NCI-H1694 treated with DMSO at 0.1 percent for 48 hours (cell line): ENCODE measurements at places on chromosomes 1 and 21.

- DNase-seq = no peak
Measured at GRCh38 chr1:150161747-150162581, 12.2 kb downstream of the PLEKHO1 start.

DNA sequence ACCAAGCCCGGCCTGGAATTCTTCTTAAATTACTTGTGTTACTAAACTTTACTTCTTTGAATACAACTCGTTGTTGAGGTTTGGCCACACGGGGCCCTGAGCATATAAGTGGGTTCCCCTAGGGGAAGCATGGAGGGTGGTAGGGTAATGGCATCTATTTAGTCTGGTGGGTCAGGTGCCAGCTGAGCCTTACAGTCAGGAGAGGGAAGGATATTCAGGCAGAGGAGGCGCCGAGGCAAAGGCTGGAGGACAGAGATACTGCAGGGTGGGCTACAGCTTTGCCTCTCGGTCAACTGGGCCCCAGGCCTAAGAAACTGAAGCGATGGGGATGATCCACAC lies 424 bp upstream of the NECAP2 start:
- no peak for DNase-seq

GRCh38 chr1:167121375-167122120 lies 27.7 kb downstream of the STYXL2 start:
- no peak for DNase-seq

DNA sequence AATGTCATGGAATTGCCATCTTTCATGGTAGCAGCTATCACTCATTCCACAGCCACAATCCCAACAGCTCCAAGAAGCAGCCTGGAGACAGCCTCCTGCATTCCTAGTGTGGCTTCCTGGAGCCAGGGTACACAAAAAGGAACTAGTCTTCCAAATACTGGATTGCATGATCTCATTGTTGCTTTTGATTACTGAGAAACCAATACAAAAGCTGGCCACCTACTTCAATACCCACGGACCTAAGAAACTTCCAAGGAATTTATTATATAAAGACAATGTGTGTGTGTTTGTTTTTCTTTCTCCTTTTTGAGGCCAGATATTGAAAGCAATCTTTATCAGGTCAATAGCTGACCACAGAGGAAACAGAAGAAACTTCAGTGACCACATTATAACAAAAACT lies 25.6 kb downstream of the CEP170 start:
- no peak for DNase-seq

DNA sequence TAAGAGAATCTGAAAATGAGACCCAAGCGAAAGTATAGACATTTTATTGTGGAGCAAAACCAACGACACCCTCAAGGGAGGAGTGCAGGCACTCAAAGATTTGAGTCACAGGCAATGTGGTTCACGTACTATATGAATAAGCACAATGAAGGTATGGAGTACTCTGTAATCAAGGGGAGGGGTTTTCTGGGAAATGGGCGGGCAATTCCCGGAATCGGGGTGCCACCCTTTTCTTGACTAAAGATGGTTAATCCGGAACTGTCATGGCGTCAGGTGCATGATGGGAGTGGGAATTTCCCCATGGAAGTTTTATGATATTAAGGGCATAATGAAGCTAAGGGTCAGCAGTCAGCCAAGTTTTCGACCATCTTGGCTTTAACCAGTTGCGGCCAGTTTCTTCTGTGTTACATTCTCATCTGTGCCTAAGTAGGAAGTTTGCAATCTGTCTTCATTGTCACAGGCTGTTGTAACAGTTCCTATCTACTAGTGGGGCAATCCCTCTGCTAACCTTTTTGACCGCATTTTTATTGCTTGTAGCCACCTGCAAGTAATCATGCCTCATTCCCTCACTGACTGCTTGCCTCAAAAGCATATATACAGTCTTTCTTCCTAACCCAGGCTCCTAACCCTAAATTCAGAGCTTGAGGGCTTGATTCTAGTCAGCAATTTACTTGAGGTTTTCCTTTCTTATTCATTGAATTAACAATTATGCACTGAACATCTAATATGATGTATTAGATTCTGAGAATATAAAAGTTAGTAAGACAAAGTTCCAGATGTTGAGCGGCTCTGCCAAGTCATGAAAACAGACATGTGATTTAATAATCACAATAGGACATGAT lies 775 bp upstream of the AIM2 start:
- DNase-seq = no peak

GRCh38 chr1:53545663-53546408 lies 86.6 kb downstream of the DMRTB1 start:
- DNase-seq = peak; percentile 82

GRCh38 chr1:211623515-211623914 lies 44.6 kb upstream of the SLC30A1 start:
- no peak for DNase-seq

DNA sequence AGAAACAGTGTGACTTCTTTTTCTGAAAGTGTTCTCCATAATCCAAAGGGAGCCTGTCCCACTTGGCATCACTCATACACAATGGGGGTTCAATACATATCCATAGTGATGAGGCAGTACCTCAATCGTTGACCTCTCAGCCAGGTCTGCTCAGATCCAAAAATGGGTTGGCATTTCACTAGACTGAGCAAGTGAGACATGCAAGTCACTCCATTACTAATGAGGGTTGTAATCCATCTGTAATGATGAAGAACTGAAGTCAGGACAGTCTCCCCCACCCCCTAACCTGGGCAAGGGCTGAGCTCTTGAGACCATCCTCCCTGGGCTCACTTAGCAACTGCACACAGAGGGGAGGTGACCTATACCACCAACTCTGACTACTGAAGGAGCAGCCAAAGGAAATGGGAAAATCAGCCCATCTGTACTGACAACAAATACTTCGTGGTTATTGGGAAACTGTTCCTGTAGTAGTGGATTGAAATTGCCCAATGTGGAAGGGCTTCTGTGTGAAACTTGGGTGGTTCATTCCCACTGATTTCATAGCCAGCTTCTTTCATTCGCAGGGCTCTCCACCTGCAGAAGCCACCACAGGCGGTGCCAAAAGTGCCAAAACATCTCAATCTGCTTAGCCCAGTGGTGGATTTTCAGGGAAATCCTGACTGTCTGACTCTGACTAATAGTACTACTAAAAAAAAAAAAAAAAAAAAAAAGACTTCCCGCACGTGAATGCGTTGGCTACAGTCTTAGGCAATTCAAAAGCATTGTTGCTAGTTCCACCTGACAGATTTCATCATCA lies 5.0 kb downstream of the NGF start:
- no peak for DNase-seq

GRCh38 chr1:153697191-153698019 lies 18.9 kb downstream of the NPR1 start:
- no peak for DNase-seq

DNA sequence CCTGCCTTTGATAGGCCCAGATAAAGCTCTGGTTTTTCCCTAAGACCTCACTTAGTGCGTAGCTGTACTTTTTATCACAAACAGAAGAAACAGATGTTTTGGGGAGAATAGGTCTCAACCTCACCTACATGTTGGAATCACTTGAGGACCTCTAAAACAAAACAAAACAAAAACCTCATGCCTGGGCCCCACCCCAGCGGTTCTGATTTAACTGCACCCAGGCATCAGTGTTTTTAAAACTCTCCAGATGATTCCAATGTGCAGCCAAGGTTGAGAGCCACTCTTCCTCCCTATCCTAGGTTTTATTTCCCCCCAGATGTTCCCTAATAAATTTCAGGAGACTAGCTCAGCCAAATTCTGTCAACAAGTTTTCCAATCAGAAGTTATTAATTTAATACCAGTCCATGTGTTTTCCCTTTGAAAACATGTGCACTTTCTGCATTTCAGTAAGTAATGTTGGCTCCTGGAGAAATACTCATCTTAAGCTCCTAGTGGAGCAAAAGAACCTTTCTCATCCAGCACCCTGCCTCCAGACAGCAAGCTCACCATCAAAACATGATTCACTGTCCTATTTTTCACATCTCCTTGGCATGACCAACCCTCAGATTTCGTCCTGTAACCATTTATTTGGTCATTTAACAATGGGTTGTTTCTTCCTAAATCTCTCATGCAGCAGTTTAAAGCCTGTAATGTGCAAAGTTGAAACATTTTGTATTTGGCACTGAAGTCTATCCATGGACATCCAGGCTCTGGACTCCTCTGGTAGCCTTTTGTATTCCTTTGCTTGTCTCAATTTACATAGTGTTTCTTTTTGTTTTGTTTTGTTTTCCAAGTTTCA lies 27.5 kb downstream of the LRRC8C start:
- DNase-seq = no peak

GRCh38 chr1:21553116-21553926 lies 44.1 kb downstream of the ALPL start:
- no peak for DNase-seq

DNA sequence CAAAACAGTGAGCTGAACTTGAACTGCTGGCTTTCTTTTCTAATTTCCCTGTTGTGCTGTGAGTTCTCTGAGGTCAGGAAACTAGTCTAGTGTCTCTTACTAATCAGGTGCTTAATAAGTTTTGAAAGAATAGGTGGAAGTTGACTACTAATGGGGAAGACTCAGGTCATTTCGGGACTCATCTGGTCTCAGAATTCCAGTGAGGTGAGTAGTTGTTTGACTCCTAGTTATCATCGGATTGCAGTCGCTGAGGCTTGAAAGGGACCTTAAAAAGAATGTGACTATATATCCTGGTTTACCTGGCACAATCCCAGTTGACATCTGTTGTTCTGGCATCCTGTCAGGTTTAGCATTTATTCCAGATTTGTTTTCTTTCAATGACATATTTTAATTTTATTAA lies 81.4 kb upstream of the SPAG17 start:
- no peak for DNase-seq

DNA sequence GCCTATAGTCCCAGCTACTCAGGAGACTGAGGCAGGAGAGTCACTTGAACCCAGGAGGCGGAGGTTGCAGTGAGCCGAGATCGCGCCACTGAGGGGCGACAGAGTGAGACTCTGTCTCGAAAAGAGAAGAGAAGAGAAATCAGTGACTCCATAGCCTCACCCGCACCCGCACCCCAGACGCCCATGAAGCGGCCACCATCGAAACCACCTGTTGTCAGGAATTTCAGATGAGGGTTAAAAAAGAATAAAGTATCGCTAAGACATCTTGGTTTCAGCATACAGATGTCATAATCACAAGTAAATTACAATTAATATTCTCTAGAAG lies 47.4 kb downstream of the NPHP4 start:
- no peak for DNase-seq

DNA sequence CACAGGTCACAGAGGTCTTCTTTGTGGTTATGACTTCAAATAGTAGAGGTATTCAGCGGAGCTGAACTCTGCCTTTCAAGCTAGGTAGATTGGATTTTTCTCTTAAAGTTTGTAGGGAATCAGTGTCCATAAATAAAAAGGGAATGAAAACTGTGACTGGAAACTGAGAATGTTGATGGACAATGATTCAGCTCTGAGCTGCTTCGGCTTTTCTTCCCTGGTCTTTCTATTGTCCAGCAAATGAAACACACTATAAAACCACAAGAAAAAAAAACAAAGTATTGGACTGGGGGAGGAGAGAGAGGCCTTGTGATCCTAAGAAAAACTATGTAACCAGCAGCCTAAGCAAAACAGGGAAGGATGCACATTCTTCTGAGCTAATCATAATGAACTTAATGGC lies 11.1 kb downstream of the TNNI3K start:
- no peak for DNase-seq

DNA sequence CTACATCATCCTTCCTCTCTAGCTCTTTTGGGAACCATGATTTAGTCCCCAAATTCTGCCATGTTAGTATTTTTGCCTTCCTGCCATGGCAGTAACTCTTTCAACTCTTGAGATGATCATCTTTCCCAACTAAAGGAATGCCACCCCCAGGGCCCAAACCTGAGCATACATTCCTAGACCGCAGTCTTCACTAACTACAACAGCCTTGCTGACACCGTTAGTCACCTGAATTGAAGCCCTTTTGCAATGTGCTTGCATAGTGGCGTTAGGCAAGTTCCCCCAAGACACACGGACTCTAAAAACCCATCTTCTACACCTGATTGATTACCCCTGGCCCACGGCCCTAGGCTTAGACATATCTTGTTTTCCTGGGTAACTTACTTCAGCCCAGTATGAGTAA lies 16.4 kb upstream of the YTHDF2 start:
- DNase-seq = no peak

DNA sequence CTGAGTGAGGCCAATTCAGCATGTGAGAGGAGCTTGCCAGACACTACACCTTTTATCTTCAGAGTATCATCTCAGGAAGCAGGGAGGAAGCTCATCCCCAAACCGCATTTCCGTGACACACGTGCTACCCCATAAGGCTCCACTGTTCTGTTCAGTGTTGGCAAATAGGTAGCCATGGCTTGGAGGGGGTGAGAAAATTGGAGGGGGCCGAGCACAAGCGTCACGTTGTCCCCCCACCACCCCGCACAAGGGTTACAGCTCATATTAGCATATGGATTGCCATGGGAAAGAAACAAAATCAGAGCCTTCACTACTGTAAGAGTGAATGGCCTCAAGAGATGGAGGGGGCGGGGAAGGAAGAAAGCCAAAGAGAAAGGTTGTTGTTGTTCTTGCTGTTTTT lies 46.7 kb downstream of the OLIG1 start:
- no peak for DNase-seq
